ENCODE measurements at places on chromosomes 13 and 19.
A peak's percentile ranks its signal among the peaks of the same experiment; 100 is the strongest.

DNA sequence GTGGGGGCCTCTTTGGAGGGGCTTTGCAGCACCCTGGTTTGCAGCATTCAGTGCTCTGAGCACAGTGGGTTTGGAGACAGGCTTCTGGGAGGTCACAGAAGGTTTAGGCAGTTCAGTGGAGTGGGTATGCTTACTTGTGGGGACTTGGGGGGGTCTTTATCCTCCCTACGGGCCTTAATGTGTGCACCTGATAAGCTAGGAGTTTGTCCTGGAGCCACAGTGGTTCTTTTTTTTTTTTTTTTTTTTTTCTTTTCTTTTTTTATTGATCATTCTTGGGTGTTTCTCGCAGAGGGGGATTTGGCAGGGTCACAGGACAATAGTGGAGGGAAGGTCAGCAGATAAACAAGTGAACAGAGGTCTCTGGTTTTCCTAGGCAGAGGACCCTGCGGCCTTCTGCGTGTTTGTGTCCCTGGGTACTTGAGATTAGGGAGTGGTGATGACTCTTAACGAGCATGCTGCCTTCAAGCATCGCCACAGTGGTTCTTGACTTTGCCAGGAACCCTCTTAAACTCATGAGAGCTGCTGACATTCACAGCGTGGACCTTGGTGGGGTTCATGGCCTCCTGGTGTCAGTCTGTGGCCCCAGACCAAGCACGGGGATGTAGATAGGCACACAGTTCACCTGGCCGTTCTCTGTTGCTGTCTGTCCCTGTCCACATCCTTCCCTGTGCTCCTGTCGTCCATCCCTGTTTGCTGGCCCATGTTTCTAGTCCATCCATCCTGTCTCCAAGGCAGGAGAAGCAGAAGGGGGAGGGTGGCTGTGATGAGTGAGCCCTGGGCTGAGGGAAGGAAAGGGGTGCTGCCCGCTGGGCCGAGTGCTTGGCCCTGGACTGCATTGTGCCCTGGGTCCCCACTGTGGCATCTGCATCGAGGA, 2.7 kb downstream of the EGLN2 start:
- no peak for DNase-seq

DNA sequence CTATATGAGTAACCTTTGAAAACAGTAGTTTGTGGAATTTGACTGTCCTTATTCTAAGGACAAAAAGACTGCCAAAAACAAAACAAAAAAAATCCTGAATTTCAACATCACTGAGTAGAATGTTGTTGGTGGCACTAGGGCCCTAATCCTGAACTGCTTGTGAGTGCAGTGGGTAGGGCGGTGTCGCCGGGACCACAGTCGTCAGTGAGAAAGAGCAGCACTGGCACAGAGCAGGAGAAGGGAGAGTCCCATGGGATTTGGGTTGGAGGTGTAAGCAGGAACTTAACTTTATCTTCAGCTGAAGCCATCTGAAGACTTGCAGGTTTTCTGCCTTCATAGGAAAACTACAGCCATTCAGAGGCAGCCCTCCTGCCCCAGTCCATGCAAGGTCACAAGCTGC, 5.6 kb downstream of the PCID2 start:
- no peak for DNase-seq

DNA sequence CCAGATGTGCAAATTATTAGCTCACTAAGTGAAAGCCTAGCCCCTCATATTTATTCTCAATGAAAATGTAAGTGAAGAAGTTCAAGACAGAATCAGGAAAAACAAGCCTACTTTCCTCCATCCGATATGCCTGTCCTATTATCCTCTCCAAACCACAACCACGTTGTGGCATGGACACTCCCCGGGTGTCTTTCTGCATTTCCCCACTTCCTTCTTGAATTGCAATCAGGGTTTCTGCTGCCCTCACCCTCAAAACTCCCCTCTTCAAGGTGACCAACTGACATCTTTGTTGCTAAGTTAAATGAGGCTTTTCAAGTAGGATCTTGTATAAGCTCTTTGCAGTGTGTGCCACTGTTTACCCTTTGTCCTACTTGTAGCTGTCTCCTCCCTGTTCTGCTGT, 11.8 kb downstream of the SLC25A30 start:
- DNase-seq: no peak

DNA sequence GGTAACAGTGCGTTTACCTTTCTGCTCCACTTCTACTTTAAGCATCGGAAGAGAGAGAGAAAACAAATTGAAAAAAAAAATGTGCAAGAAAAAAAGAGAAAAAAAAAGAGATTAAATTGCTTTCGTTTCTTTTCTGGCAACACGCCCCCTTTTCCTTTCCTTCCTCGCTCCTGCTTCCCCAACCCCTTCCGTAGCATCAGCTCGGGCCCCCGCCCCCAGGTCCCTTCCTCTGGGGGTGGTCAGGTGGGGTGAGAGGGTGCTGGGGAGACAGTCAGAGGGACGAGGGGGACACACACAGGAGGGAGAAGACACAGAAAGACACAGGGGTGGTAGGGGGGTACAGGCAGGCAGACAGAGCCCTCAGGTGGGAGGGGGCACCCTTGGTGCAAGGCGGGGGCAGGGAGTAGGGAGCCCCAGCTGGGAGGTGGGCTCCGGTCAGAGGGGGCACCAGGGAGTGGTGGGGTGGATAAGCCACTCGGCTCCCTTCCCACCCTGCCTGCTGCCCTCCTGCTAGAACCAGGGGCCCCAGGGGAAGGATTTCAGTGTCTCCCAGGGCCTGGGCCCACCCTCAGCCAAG, 30.7 kb upstream of the ASF1B start:
- DNase-seq: no peak

DNA sequence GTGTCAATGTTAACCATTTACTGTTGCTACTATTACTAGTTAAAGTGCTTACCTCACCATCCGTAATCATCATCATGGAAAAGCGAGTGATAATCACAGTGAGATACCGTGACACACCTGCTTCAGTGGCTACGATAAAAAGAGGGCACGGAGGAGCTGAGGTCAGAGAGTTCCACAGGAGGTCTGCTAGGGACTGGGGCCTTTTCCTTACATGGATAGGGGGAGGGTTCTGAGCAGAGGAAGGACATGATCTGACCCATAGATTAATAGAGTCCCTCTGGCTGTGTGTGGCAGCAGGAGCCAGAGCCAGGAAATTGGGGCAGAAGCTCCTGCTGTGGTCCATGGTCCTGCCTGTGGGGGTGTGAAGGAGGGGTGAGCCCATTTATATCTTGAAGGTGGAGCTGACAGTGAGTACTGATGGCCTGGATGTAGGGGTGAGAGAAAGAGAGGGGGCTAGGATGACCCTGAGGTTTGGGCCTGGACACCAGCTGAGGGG, 136.7 kb downstream of the SIPA1L3 start:
- no peak for DNase-seq

GRCh38 chr19:18780081-18780480, 11.0 kb downstream of the COMP start:
- no peak for DNase-seq

- DNase-seq: no peak
Measured at GRCh38 chr13:65841156-65841555, 1389.0 kb downstream of the PCDH9 start.

DNA sequence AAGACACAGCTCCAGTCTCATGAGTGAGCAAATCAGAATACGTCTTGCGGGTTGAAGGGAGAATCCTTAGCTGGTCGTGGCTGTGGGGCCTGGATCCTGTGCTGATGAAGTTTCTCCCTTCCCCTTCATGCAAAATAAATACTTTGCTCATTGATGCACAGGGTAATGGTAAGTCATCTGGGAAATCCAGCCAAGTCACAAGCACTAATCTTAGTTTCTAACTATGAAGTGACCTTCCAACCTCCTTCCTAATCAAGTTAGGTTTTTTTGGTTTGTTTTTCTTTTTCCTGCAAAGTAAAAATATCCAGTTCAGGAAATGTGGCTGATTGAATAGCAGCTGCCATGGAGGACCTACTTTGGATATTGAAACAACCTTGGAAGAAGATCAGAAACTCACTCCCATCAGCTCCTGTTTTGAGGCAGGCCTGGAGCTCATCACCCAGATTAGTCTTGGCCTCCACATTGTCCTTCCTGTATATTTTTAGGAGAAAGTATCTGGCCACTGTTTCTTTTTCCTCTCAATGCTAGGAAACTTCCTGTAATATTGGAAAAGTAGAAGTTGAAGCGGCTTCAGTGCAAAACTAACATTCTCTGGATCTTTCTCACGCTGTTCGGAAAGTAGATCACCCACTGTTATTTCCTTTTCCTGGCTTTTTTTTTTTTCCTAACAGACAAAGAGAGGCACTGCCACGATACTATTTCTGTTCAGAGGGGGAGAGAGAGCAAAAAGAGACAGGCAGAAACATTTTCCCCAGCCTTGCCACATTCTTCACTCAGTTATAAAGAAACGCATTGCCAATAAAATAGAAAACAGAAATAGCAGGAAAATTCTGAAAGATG, 12.3 kb upstream of the ARL11 start:
- no peak for DNase-seq

GRCh38 chr13:24271601-24272451, 37.6 kb upstream of the C1QTNF9 start:
- peak; percentile 33 for DNase-seq

DNA sequence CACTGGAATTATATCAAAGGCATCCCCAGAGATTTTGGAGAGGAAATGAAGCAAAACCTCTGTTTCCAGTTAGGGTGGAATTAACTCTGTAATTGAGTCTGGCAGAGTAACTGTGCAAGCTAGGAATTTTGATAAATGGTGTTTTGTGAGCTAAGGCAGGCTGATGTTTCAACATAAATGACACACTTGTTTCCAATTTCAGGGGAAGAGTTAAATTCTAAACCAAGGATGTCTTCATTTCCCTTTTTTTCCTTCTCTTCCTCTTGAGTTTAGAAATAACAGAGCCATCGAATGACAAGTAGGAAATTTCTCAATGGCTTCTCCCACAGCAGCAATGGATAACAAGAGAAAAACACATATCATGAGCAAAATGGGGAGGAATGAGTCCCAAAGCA, 131.2 kb downstream of the IRS2 start:
- DNase-seq: no peak
